ENCODE measurements at places on chromosomes 5 and 9.

DNA sequence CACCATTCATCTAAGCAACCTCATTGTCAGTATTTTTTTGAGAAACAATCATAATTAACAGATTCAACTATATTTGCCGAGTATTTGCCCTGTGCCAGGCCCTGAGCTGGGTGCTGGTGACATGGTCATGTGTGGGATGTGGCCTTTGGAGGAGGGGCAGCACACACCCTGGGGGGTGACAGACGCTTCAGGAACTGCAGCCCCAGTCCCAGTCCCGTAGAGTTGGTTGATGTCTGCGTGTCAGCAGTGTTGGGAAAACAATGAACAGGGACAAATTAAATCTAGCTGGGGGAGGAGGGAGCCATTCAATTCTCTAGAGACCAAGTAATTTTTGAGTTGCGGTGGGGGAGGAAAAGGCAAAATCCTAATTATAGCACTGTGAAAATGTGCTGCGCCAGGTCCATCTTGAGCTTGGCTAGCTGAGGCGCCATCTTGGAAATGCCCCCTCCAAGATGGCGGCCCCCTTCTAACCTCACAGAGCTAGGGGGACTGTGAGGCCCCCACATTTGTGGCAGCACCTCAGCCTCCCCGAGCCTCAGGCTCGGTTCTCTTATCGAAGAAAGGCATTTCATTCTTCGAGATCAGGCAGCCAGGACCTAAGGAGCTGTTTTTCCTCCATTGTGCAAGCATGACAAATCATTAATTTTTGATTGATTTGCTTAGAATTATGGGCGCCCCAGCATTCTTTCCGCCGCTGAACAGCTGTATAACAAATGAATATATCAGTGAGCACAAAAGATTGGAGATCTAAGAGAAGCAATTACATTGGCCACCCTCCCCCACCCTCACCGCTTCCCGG, 87.8 kb downstream of the ZNF618 start:
- DNase-seq: no peak

DNA sequence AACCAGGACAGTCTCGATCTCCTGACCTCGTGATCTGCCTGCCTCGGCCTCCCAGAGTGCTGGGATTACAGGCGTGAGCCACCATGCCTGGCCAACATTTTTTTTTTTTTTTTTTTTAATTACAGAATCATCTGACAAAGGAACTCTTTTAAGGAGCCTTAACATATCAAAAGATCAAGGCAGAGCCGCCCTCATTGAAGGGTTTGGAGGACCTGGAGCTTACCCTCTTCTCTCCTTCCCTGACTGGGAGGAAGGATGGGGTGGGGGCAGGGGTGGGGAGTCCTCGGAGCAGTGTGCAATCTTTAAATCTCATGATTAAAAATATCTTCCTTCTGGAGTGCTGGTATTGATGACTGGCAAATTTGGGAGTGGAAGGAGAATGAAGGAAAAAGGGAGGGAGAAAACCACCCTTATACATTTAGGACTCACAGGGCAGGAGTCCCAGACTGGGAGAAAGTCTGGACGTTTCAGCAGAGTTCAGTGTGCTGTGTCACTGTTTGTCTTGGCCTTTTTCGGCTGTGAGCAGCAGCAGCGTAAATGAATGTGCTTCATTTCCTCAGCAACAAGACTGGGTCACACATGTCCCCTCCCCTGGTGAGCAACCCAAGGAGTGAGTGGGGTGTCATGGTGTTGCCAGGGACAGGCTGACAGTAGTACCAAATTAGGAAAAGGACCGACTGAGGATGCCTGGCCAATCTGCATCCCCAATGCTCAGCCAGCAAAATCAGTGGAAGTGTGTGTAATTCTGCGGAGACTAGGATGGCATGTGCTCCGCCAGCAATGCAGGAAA, 115.3 kb upstream of the BNC2 start:
- DNase-seq: peak; percentile 37

GRCh38 chr5:147348046-147348445, 113.2 kb downstream of the STK32A start:
- DNase-seq: no peak

- DNase-seq: peak; percentile 29
Observed at GRCh38 chr5:35136386-35136785, 88.6 kb upstream of the AGXT2 start.

- DNase-seq: no peak
Observed at GRCh38 chr5:96096724-96097123, 135.1 kb upstream of the ELL2 start.

DNA sequence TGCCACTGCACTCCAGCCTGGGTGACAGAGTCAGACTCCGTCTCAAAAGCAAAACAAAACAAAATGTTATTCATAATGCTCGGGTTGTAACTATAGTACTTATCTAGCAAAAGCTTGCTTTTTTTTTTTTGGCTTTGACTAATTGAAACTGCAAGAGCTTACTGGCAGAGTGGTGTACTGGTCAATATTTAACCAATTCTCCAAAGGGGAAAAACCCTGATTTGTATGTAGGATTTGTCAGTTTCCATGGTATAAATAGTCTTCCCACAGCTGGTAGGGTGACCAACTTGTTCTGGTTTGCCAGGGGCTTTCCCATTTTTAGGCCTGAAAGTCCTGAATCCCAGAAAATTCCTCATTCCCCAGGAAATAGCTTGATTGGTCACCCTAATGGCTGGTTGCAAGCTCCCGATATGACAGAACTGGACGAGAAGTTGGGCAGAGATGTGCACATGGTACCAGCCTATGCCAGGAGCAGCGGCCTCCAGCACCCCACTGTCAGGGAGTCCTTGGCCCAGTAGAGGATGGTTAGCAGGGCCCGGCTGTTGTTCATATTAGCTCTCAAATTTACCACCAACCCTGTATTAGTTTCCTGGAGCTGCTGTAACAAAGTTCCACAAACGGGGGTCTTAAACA, 58.0 kb downstream of the FXN start:
- DNase-seq: no peak

DNA sequence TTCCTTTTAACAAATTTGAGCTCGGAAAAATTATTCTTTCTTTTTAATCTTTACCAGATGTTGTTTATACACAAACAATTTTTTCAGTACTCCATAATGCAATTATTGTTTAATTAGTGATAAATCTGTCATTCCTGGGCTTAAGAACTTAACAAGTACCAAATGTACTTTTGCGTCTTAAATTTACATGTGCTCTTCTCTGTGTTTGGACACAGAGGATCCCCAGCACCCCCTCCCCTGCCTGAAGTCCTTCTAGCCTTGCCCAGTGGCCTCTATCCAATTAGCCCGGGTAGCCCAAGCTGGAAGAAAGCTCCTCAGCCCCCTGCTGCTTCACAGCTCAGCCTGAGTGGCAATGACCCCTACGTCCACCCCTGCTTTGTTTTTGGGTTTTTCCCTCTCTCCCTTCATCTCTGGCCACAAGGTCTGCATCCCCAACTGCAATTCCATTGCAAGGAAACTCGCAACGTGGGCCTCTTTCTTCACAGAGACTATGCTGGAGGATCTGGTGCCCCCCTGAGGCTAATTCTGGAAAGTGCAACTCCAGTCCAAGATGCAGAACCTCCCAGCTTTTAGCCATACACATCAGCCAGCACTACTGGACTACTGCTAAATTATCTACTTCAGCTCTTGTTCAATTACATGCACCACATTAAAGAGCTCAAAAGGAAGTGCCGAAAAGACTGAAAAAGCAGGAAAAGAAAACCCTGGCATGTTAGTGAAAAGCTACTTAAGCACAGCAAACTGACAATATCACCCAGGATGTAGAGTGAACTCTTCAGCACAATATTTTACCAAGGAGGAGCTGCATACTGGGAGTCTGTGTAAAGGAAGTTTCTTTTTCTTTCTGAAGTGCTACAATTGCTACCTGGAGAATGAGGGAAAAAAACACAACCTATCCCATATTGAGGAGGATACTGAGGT, 186.2 kb downstream of the FANCC start:
- DNase-seq: peak; percentile 32

GRCh38 chr9:76617497-76618175, 146.6 kb upstream of the PCA3 start:
- no peak for DNase-seq

All from AG04450 (cell line).